OCI-M1 (cell line): ENCODE measurements at places on chromosomes 2 and 18.

DNA sequence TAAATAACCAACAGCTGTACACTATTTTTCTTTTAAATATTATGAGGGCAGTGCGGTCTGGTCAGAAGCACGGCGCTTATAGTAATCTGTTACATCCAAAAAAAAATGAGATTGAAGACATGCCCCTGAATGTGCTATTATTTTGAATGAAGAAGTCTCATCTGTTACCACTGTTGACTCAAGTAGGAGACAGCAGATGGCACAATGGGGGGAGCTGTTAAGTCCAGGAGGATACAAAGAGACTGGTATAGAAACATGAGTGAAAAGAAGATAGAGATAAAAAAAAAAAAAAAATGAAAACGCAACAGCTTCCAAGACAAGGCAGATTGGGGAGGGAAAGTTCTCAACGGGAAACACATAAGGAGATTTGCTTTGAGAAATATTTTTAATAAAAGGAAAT lies 425.5 kb upstream of the PKDCC start:
- no peak for DNase-seq

- no peak for DNase-seq
Observed at GRCh38 chr2:64594226-64594989, 59.3 kb downstream of the SERTAD2 start.

DNA sequence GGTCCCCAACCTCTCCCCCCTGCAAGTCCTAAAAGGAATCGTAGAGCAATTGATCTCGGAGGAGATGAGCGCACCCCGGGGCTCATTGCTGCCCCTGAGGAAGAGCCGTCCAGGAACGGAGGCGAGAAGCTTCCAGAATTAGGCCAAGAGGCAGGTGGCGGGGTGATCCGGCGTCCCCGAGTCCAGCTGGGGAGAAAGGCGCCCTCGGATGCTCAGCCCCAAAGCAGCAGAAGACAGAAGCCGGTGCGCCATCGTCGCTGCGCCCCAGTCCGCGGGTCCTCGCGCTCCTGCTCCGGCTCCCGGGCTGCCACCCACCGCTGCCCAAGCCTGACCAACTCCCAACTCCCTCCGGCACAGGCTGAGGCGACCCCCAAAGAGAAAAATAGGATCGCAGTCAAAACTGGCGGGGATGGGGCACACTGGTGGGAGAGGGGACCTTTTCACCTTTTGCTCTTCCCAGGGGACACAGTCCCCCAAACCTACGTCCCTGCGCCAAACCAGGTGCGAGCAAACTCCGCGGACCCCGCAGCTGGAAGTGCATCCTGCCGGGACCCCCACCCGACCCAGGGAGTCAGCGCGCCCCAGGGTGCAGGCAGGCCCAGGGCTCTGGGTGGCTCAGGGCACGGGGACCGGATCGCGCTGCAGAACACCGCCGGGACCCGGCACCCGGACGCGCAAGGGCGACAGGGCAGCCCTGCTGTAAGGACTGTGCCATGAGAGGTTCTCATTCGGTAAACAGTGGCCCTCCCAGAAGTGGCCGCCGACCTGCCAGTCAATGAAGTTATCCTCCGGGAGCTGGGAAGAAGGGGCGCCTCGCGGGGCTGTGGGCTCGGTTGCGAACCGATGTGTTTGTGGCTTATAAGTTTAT lies 8.4 kb upstream of the MEIS1 start:
- no peak for DNase-seq

DNA sequence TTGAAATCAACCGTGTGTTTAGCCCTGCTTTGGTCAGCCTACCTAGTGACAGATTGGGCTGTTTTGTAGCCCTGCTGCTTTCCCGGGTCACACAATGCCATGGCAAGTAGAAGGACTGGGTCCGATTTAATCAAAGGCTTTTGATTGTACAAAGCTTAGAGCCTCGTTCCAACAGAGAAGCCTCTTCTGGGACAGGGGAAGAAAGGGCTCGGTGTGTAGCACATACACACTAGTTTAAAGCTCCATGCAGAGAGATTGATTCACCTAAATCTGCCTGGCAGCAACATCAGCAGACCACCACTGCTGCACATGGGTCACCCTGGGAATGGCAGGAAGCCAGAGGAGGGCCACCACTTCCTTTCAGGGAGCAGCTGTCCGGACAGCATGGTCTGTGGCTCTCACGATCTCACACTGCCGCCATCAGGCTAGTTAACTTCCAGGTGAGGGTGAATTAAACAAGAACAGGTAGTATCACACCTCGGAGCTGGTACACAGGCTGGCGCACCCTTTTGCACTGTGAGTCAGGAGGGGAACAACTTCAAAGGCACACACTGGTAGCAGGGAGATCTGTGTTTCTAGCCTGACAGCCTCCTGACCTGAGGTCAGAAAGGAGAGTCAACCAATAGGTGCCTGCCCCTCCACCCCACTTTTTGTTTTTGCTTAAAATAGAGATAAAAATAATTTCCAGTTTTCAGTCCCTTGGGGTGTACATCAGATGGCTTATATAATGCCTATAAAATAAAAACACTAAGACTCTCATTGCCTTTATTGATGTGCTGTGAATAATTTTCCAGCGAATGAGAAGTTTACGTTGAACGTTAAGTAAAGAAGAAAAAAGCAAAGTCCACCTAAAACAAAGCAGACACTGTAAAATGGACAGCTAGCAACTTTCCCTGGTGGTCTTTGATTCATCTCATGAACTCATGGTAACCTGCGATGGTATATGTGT lies 108.5 kb downstream of the CDCA7 start:
- no peak for DNase-seq

DNA sequence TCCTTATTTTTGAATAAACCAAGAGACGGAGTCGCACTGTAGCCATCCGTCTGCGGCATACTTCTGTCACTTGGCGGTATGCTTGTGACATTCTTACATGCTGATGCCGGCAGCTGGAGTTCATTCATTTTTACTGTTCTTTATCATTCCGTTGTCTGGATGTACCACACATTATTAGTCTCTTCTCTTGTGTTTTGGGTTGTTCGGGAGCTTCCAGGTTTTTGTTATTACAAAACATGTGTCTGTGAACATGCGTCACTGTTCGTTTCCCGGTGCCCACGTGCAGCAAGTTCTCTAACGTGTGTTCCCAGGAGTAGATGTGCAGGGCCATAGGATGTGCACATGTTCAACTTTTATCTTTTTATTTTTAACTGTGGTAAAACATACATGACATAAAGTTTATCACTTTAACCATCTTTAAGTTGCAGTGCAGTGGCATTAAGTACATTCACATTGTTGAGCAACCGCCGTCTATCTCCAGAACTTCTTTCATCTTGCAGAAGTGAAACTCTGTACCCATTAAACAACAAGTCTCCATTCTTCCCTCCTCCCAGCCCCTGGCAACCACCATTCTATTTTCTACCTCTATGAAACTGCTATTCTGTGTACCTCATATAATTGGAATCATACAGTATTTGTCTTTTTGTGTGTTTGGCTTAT lies 40.1 kb downstream of the MTCL1 start:
- no peak for DNase-seq

GRCh38 chr2:98299211-98299905 lies 46.9 kb upstream of the CNGA3 start:
- DNase-seq = no peak
